Stimulated activated CD4-positive, alpha-beta T cell treated with anti-CD3 and anti-CD28 coated beads, Interleukin-1b, Interleukin-23, amount 100 ng/mL, for 1 hour (primary cell): ENCODE measurements at places on chromosomes 11 and 22.

- DNase-seq: no peak
These were observed 62.1 kb downstream of the FAT3 start for GRCh38 chr11:92286709-92287108.

DNA sequence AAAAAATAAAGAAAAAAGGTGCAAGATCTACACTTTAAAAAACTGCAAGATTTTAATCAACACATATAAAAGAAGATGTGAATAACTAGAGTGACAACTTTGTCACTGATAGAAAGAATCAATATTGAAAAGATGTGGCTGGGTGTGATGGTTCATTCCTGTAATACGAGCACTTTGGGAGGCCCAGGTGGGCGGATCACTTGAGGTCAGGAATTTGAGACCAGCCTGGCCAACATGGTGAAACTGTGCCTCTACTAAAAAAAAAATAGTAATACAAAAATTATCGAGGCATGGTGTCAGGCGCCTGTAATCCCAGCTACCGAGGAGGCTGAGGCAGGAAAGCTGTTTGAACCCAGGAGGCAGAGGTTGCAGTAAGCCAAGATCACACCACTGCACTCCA lies 21.0 kb upstream of the FBLN1 start:
- no peak for DNase-seq

- no peak for DNase-seq
These were observed 102.7 kb upstream of the CCT8L2 start for GRCh38 chr22:16695261-16695660.

- DNase-seq: no peak
These were observed 13.8 kb upstream of the PAMR1 start for GRCh38 chr11:35539256-35539655.

DNA sequence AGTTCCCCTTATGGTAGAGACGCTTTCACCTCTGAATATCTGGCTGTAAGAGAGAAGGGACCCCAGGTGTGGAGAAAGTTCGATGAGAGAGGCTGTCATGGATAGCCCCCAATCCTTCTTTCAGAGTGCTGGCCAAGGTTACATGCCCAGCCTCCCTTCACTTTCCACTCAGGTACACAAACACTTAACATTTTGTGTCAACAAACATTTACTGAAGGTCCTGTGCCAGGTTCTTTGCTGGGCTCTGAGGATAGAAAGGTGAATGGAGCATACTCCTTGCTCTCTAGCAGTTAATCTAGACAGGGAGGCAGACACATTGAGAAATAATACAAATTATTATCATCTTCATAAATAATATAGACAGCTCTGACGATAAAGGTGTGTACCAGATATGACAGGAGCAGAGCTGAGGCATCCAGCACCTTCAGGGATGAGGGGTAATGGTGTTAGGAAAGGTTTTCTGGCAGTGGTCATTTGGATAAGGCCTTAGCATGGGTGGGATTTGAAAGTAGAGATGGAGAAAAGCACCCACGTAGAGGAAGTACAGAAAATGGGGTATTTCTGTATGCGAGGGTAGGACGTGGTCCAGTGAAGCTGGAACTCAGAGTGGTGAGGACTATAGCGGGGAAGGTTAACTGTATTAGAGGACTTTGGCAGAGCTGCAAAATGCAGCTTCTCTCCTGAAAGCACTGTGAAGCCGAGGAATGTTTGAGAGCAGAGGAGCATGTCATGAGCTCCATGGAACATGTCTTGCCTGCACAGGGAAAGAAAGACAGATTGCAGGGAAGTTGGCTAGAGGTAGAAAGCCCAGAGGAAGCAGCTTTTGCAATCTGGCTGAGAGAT lies 19.6 kb downstream of the PPFIBP2 start:
- no peak for DNase-seq
